ENCODE measurements at places on chromosomes 1 and 21. TPM values are rescaled to one million over a fixed set of nuclear protein-coding genes. Genes with fewer than 3 reads are reported as not detected.

GRCh38 chr1:83829106-83829505 lies 169.8 kb downstream of the TTLL7 start:
- DNase-seq, result no peak

- DNase-seq, result no peak
These were observed 26.3 kb downstream of the ATP2B4 start for GRCh38 chr1:203652724-203653461.

AMY1A gene
- polyA plus RNA-seq, result not detected

GRCh38 chr1:236619398-236619797 lies 15.1 kb upstream of the HEATR1 start:
- peak; percentile 8 for DNase-seq

CDC42BPA gene
- 28.6 TPM for polyA plus RNA-seq

LRRC71 gene
- polyA plus RNA-seq, result not detected

SH3BGR gene
- 5.7 TPM for polyA plus RNA-seq

ABCA4 gene
- polyA plus RNA-seq, result 0.25 TPM

DNA sequence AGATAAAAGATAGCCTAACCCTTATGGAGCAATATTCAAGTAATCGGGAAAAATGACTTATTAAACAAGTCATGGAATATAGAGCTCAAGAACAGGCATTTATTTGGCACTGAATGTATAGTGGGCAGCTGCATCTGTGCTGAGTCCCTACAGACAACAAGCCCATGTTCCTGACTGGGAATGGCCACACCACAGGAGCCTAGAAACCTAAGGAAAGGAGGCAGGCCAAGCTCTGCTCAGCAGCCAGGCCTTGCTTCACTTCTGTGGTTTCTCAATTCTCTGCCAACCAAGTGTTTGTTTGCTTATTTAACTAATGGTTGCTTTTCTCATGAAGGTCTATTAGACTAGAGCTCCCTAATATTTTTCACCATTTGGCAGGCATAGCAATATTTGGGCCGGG lies 21.5 kb downstream of the AK2 start:
- no peak for DNase-seq

SOX13 gene
- polyA plus RNA-seq, result 3.0 TPM

- DNase-seq, result peak; percentile 43
These were observed 60.0 kb upstream of the IVNS1ABP start for GRCh38 chr1:185376840-185377635.

DNA sequence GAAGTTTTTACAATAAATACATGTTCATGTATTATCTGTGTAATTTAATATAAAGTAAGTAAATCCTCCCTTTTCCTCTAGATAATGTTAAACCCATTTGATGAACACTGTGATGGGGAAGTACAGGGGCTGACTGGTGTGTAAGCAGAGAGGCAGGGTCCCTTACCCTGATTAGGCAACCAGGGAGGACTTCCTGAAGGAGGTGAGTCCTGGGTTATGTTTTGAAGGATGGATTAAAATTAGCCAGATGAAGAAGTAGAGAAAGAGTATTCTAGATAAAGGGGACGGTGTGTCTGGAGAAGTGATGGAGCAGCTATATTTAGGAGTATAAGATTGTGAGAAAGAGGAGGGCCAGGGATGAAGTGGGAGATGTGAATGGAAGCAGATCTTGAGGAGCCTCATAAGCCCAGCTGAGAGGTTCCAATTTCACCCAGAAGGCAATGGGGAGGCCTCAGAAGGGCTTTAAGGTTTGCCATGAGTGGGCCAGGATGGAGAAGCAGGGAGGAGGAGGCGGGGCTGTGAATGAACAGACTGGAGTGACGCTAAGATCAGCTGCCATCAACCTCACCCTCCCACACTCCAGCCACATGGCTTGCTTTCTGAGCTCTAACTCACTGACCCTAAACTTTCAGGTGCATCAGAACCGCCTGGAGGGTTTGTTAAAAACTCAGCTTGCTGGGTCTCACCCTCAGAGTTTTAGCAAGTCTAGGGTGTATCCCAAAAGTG lies 30.9 kb upstream of the ID3 start:
- DNase-seq, result no peak

DNA sequence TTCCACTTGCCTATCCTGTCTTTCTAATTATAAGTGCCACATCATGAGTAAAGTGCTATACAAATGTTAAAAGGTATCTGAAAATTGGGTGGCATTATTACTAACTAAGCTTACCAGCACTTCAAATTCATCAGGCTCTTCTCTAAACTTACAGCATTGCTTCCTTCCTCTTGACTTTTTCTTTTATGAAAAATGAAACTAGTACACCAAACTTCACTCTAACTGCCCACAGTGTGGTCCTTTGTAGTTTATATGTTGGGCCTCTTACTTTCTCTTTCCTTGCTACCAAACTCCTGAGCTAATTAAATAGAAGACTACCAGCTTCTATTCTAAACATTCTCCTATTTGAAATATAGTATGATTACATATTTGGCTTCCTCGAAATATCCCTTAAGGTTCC lies 81.8 kb downstream of the NOTCH2 start:
- no peak for DNase-seq

GRCh38 chr21:33162436-33162951 lies 67.2 kb upstream of the IFNAR2 start:
- no peak for DNase-seq

DNA sequence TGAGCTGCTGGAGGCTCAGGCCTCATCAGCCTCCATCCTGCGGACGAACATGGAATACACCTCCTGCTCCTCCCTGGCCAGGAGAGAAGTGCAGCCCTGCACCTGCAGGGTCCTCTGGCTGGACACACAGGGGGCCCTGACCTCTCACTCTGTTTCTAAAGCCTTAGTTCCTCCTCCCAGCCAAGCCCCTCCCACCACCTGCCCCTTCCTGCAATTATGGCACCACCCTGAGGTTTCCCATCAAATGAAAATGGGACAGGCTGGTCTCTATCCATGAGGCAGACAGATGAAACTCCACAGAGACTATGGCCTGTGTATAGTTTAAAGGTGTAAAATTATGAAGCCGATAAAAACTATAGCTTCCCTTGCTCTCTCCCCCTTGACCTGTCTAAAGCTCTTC lies 42.6 kb downstream of the CACNA1S start:
- no peak for DNase-seq

Data from GM23248 (cell line).